ENCODE measurements at places on chromosomes 7 and 10.

GRCh38 chr7:37149051-37149772 is 299.5 kb downstream of the ELMO1 start:
- no peak for DNase-seq

- no peak for DNase-seq
Measured at GRCh38 chr10:97684866-97685394, 2.1 kb downstream of the AVPI1 start.

- no peak for DNase-seq
Measured at GRCh38 chr7:70093205-70093904, 495.1 kb downstream of the AUTS2 start.

GRCh38 chr10:115939101-115939854 is 333.7 kb downstream of the GFRA1 start:
- DNase-seq, result no peak

- no peak for DNase-seq
Measured at GRCh38 chr7:90958647-90959046, 305.6 kb upstream of the FZD1 start.

- no peak for DNase-seq
Measured at GRCh38 chr7:2148189-2148588, 84.6 kb downstream of the MAD1L1 start.

DNA sequence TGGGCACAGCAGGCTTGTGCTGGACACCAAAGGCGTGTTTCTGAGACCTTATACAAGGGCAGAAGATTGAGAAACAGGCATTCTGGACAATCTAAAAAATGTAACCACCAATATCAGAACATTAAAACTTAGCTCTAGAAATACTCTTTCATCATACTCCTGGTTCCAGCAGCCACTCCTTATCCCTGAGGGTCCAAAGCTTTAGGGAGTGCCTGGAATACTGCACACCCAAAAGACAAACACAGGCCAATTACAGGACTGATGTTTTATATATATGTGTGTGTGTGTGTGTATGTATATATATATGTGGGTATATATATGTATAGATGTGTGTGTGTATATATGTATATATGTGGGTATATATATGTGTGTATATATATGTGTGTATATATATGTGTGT is 39.6 kb downstream of the FAM171A1 start:
- no peak for DNase-seq

DNA sequence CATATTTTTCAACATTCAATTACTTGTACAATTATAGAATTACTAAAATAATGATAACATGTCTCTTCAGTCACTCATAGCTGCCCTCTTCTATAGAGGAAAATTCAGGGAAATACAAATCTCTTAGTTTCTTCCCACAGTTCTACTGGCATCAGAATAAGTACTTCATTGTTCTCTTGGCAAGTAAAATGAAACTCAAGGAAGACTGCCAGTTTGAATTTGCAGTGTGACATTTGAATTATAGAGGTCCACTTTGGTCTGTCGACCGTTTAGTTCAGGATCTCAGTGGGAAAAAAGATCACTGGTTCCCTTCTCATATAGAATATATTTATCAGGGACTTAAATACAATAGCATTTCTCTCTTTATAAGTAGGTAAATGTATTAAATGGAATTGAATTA is 114.5 kb downstream of the PON1 start:
- DNase-seq, result no peak

- no peak for DNase-seq
Measured at GRCh38 chr7:102107474-102108104, 179.1 kb upstream of the SH2B2 start.

- DNase-seq, result no peak
Measured at GRCh38 chr10:67259319-67259929, 333.6 kb downstream of the LRRTM3 start.

DNA sequence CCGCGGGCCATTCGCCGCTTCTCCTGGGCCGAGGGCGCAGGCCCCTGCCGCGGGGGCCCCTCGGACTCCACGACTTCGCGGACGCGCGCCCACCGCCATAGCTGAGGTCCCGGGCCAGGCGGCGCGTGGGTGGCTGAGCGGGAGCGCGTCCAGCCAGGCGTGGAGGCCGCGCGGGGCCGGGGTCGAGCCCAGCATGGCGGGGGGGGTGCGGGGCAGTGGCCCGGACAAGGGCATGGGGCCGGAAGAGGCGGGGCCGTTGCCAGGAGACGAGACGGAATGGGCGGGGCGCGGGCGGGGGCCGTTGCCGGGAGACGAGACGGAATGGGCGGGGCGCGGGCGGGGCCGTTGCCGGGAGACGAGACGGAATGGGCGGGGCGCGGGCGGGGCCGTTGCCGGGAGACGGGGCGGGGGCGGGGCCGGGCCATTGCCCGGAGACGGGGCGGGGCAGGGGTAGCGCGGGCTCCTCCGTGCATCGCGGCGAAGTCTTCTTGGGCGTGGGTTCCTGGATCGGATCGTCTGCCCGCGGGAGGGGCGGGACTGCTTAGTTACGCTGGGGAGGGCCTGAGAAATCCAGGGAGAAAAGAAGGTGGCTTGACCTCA is 14.8 kb downstream of the ADAM8 start:
- peak; percentile 98 for DNase-seq

DNA sequence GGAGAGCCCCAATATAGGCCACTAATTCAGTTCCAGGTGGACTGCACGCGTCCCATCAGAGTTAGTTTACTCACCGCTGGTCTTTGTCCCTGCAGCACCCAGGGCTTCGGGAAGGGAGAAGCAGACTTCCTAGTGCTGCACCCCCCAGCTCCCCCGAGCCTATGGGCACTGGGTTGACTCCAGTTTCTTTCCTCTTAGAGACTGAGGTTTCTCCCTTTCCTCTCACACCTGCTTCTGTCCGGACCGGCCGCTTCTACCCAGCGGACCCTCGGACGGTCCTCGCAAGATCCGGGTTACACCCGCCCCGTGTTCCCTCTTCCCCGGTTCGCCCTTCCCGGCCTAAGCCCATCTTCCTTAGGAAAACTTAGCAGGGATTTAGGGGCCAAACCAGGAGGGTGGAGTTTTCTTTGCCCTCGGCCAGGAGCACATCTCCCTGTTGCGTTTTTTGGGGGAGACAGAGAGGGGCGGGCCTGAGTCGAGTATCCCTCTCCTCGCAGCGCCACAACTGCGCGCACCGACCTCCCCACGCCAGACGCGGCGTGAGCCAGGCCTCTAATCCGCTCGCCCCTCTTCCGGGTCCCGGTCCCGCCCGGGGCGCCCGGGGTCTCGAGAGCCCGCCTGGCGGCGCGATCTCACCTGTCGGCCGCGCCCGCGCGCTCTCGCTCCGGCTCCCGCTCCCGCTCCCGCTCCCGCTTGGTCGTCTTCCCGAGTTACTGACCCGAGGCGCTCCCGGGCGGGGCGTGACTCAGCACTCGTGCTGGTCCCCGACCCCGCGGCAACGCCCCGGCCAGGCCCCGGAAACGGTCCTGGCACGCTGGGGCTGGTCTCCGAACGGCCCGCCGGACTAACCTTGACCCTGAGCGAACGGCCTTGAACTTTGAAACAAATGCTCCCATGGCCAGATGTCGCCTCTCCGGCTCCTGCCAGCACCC is at the start of gene AIFM2:
Gene AIFM2 (minus strand): TSS at position 728 of the 932 bp plus-strand sequence. CDS start 8,741 bp downstream, outside the sequence.
- peak; percentile 88 for DNase-seq

DNA sequence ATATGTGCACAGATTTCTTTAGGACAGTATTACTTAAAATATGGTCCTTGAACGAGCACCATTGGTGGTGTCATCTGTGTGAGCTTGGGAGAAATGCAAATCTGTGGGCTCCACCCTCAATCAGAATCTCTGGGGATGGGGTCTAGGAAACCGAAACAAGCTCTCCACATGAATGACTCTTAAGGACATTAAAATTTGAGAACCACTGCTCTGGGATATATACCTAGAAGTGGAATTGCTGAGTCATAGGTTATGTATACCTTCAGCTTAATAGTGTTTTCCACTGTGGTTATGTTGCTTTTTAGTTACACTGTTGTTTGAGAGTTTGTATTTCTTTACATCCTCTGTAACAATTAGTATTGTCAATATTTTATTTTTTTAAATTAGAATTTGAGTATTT is 24.0 kb downstream of the ZNRF2 start:
- DNase-seq, result no peak

DNA sequence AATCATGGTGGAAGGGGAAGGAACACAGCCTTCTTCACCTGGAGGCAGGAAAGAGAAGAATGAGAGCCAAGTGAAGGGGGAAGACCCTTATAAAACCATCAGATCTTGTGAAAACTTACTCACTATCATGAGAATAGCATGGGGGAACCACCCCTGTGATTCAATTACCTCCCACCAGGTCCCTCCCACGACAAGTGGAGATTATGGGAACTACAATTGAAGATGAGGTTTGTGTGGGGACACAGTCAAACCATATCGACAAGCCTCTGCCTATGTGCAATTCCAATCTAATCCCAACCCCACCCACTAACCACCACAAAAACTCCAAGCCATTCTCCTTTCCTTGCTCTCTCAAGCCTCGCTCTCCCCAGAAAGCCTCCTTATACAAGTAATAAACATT is 69.2 kb downstream of the TAC1 start:
- no peak for DNase-seq

- no peak for DNase-seq
Measured at GRCh38 chr7:93574646-93575554, at the start of gene CALCR. Gene CALCR, minus strand, starts transcription at chr7:93574724. Its CDS starts 87,743 bp downstream, at chr7:93486981.

GRCh38 chr10:133158437-133158755 is 1.6 kb upstream of the KNDC1 start:
- no peak for DNase-seq

DNA sequence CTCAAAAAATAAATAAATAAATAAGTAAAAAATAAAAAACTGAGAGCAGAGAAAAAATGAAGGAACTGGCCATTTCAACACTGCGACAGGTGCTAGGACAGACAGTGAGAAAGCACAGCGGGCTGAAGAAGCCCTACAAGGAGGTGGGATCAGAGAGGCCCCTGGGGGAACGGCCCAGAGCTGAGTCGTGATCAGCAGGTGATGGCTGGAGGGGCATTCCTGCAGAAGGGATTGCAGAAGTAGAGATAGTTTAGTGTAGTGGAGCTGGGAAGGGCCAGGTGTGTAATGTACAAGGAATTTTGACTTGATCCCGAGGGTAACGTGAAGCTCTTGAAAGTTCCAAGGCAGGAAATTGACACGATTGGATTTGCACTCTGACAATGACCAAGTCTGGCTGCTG is 112.1 kb downstream of the CUL2 start:
- DNase-seq, result no peak

DNA sequence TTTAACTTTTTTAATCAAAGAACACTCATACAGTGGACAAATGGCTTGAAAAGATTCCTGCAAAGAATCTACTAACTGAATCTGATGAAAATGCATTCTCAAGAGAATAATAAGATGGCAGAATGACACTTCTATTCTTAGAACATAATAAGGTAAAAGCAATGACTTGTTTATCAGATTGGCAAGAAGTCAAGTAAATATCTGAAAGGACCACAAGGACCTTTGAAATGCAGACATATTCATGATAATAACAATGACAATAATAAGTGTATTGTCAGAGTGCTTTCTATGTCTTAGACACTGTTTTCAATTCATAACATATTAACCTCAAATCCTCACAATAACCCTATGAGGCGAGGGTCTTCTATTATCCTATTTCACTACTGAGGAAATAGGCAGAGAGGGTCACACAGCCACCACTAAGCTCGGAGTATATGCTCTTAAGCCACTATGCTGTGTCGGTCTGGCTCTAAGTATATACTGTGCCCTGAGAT is 10.6 kb downstream of the HACD1 start:
- DNase-seq, result no peak

- DNase-seq, result no peak
Measured at GRCh38 chr10:68576118-68576517, 16.0 kb downstream of the TET1 start.

- no peak for DNase-seq
Measured at GRCh38 chr7:85172530-85172941, 14.3 kb downstream of the SEMA3D start.

- no peak for DNase-seq
Measured at GRCh38 chr10:32269343-32270100, 77.4 kb downstream of the EPC1 start.

GRCh38 chr10:88088441-88089340 is 225.3 kb downstream of the PTEN start:
- DNase-seq, result no peak

- no peak for DNase-seq
Measured at GRCh38 chr7:155201325-155202087, 96.2 kb upstream of the INSIG1 start.

GRCh38 chr10:1163831-1164230 is 107.6 kb downstream of the WDR37 start:
- no peak for DNase-seq

DNA sequence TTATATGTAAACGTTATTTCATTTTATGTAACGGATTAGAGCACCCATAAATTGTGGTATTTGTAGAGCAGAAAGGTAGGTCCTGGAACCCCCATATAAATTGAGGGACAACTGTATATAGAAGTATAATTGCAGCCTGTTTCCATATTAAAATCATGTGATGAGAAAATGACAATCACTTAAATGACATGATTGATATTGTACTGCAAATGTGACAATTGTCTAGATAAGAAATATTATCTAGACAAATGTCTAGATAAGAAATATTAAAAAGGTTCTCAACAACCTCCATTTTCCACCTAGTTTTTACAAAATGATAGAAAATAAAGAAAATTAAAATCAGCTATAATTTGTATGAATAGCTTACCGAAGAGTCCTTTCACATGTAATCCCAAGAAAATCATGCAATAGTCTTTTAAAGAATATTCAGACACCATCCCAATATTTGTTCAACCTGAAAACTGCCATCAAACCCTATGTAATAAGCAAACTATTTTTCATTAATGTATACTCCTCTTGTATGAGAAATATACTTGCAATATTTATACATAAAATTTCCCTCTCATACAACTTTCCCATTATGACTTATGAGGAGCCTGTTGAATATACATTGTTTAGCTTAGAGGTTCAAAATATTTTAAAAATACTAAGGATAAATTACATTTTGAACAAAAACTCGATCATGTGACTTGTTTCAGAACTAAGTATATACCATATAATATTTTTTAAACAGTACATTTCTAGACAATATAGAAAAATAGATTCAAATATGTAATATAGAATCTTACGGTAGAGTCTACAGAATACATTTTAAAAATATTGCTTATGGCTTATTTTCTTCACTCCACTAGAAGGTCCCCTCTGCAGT is 153.2 kb downstream of the CRPPA start:
- DNase-seq, result no peak

GRCh38 chr7:80791509-80791929 is 127.3 kb downstream of the SEMA3C start:
- no peak for DNase-seq

- no peak for DNase-seq
Measured at GRCh38 chr10:89308266-89308665, 6.4 kb downstream of the IFIT2 start.

DNA sequence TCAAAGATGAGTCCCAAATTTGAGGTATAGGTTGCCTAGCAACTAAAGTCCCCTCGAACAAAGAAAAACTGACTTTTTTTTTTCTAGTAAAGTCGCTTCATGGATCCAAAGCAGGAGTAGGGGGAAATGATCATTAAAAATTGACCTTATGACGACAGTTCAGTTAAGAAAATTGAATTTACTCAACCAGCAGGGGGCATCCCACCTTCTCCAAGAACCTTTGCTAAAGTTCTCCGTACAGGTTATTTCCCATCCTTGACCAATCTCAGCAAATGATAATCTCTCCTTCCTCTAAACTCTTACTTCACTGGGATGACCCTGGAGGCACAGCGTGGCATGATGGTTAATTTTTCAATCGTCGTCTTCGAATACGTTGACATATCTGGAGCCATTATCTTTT is 228.3 kb downstream of the CALN1 start:
- no peak for DNase-seq
